Fibroblast of the aortic adventitia (primary cell): ENCODE measurements at places on chromosomes 5 and 9. TPM values are rescaled to one million over a fixed set of nuclear protein-coding genes. Genes with fewer than 3 reads are reported as not detected.

DNA sequence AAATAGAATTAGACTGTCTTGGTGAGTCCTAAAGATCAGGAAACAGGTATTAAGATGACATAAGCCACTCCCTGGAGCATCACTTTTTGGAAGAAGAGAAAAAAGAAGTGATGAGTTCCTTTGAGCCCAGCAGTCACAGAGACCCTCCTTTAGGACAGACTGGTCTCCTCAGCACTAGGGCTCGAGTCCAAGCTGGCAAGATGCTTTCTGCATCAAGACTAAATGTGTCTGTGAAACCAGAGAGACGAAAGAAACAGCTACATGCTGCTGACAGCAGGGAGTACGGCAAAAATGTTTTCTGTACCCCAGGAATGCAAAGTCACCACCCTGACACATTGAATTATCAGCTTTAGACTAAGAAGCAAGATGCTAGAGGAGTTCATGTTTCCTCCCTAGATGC lies 184.5 kb downstream of the CRB2 start:
- DNase-seq, result no peak

Gene PAM
- total RNA-seq, result 376 and 528 TPM in 2 replicates

Gene NEUROG1
- not detected in 2 replicates for total RNA-seq

- DNase-seq, result peak; percentile 25
Observed at GRCh38 chr5:127229185-127229889, 61.3 kb upstream of the MEGF10 start.

DNA sequence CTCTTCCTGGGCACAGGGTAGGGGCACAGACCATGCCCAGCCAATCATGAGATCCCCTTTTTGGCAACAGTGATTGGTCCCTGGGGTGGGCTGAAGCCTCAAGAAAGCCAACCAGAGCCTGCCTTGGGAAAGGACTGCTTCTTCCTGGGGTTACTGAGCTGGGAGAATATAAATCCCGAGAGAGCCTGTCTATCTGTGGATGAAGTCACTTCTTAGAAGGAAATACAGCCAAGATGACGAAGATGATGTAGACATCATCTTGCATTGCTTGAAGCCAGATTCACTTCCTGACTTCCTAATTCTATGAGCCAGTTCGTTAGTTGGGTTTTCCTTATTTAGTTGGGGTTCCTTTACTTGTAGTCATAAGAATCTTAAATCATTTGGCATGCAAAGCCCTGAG lies 50.1 kb upstream of the PWWP2A start:
- peak; percentile 94 for DNase-seq

DNA sequence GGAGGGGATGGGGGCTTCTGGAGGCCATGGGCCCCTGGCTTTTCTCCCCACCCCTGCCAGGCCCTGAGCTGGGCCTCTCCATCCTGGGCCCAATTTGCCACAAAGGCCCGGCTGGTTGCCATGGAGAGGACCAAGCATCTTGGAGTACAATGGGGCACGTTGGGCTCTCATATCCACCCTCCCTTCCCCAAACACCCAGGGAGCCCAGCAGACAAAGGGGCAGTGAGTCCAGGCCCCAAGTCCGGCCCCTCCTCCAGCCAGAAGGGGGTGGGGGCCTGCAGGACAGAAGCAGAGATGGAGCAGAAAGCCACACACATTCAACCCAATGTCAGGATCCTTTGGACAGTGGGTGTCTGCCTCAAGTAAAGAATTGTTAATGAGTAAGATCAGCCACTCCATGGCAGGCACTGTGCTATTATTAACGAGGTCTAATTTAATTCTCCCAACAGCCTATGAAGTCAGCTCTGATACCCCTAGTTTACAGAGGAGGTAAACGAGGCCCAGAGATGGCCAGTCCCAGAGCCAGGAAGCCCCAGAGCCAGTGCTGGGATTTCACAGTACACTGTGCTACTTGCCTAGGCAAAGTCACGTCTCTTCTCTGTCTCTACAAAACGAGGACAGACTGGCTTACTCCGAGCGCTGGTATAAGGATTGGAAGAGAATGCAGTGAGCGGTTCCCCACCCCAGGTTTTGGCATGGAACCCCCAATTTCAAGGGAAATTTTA lies 2.3 kb downstream of the CRB2 start:
- no peak for DNase-seq

Gene SPINK6
- total RNA-seq, result not detected in 2 replicates

- no peak for DNase-seq
Observed at GRCh38 chr5:181173420-181174342, 26.3 kb downstream of the OR2V2 start.

- peak; percentile 94 for DNase-seq
Observed at GRCh38 chr5:31023105-31023504, 170.4 kb upstream of the CDH6 start.

DNA sequence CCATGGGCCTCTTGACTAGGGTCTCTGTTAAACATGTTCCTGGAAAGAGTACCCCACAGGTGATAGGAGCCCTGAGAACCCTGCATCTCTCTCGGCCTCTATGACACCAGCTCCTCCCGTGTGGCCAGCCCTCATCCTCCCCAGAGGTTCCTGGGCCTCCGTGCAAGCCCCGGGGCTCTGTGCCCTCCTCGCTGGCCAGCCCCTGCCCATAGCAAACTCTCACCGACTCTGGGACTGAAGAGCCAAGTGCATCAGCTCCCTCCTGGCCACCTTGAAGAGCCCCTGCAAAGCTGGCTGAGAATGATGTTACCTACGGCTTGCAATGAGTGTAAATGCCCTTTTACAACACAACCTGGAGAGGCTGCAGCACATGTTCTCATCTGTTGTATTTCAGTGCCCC lies 224.4 kb downstream of the ROR2 start:
- no peak for DNase-seq

Gene KCNN2
- total RNA-seq, result not detected in 2 replicates

GRCh38 chr5:60340965-60341471 lies 358.9 kb downstream of the DEPDC1B start:
- peak; percentile 49 for DNase-seq

Gene OR1Q1
- 0.81 TPM in 1 of 2 replicates, not detected in the other for total RNA-seq

Gene FOXD4L5
- total RNA-seq, result under 0.01 TPM in 1 of 2 replicates, not detected in the other

DNA sequence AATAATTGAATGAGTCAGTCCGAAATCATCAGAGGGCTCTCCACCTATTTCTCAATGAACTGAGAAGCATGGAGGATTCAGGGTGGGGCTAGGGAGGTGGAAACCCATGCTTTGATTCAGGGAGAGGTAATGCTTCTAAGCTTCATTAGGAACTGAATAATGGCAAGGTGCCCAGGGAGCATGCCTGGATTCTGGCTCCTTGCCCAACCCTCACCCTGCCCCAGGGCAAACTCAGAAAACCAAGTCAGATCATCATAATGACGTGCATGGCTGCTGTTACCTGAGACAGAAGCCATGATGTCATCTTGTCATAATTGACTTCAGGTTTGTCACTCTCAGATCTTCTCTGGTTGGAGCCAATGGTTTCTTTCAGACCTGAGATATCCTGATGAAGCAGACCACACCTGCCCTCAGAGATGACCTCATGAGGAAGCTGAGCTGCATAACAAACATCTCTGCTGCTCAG lies 199.6 kb downstream of the SYK start:
- DNase-seq, result peak; percentile 59

Gene FAM221B
- not detected in 2 replicates for total RNA-seq

DNA sequence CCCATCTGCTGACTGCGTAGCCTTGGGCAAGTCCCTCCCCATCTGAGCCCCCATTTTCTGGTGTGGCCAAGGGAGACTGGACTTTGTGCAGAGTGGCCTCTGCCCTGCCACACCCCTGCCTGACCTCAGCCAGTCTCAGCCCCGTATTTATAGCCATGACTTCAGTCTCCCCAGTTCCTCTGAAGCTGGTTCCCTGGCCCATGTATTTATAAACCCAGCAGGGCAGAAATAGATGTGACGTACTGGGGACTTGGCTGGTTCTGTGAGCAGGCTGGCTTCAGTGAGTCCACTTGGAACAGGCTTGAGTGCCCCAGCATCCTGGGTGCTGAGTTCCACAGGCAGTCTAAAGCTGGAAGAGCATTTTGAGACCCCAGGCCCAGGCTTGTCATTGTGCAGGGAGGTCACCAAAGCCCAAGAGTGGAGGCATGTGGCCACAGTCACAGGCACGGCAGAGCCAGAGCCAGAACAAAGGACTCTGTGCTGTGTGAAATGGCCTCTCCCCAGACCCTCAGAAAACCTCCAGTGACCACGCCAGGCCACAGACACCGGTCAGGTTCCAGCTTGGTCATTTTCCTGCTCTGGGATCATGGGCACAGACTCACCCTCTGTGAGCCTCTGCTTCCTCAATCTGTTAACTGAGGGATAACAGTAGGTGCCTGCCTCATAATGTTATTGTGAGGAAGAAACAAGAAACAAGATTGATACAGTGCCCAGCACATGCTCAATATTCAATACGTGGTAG lies 30.4 kb upstream of the SYNPO start:
- no peak for DNase-seq

GRCh38 chr9:126615245-126615790 lies 1.6 kb downstream of the LMX1B start:
- no peak for DNase-seq
